Cortex of kidney (tissue), 1 donor: ENCODE measurements at places on chromosomes 12 and 14.

GRCh38 chr12:24661657-24662096 lies 287.2 kb downstream of the BCAT1 start:
- no peak for DNase-seq

DNA sequence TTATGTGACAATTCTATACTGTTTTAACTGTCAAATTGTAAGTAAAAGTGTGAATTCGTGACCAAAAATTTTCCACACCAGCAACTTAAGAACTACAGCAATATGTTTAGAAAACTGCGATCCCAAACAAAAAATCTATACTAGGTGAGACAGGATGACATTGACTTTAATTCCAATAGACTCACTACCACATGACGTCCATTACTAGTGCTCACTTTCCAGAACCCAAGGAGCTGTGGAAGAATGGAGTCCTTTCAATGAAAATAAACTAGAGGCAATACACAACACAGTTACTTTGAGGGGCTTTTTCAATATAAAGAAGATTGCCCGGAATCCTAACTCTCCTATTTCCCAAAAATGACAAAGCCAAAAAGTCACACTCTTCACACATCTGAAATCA lies 1.4 kb downstream of the EPS8 start:
- DNase-seq = no peak

GRCh38 chr12:16118586-16118985 lies 158.9 kb downstream of the SLC15A5 start:
- no peak for DNase-seq

GRCh38 chr14:99568567-99569560 lies 35.1 kb downstream of the CCDC85C start:
- no peak for DNase-seq

DNA sequence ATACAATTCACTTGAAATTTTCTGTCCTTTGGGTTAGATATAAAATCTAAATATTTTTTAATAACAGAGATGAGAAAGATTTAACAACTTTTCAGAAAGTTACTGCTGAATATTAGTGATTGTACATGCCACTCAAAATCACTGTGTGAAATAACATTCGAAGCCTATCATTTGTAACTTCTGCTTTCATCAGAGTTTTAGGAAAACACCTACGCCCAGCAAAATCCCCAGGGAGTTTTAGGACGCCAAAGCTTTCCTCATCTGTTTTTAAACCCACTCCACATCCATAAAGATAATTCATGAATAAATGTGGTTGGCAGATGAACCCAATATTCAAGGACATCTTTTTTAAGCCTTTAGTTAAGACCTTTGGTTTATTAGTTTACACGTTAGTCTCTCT lies 23.9 kb downstream of the TC2N start:
- no peak for DNase-seq

GRCh38 chr12:11563785-11564739 lies 85.4 kb upstream of the ETV6 start:
- DNase-seq = no peak

DNA sequence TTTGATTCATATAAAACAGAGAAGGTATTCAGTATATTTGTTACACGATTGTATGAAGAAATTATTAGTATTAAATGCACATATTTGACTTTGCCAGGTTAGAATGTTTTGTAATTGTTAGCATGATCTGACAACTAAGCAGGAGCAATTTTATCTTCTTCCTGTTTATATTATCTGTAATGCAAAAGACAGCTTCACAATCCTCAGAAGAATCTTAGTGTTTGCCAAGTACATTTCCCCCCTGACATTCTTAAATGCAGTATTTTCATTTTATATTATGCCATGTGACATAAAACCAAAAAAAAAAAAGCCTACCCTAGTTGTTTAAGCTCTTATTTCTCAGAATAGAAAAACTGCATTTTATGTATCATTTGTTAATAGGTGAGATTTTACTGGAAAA lies 469.4 kb downstream of the FOXG1 start:
- no peak for DNase-seq

DNA sequence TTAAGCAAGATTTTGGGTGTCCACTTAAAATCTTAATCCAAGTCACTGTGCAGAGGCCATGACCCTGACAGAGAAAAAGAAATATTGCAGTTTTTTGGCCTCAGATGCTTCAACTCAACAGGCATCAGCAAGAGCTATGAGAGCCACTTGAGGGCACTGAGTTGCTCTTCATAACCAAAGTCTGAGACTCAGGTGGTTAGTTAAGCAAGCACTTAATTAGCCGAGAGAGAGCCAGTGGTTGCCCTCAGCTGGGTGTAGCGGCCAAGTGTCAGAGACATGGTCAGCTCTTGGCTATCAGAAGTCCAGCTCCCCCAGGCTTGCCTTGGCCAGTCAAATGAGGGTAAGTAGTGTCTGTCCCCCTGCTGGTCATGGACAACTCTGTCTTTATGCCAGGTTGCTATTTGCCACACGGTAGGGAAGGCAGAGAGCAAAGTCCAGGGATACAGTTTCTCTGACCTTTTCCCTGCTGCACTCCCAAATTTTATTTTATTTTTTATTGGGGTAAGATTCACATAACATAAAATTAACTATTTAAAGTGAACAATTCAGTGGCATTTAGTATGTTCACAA lies 9.0 kb upstream of the KRT71 start:
- no peak for DNase-seq

GRCh38 chr12:57744194-57744776 lies 554 bp upstream of the TSPAN31 start:
- no peak for DNase-seq

GRCh38 chr12:112514926-112515642 lies 96.3 kb downstream of the PTPN11 start:
- no peak for DNase-seq

GRCh38 chr12:27279826-27280225 lies 35.7 kb downstream of the STK38L start:
- no peak for DNase-seq

DNA sequence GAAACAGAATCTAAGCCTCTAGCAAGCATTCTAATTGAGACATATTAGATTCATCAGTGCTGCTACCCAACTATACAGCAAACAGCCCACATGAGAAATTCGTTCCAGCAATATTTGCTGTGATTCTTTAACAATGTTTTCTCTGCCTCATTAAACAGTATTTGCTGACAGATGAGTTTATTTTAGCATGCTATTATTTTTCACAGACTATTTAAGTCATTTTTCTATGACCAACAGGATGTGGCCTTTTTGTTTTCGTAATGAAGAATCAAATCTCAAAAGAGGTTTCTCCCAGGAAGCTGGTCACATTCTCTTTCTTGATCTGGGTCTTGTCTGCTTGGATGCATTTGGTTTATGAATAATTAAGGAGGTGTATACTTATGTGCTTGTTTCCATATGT lies 23.2 kb upstream of the SERPINA12 start:
- no peak for DNase-seq

DNA sequence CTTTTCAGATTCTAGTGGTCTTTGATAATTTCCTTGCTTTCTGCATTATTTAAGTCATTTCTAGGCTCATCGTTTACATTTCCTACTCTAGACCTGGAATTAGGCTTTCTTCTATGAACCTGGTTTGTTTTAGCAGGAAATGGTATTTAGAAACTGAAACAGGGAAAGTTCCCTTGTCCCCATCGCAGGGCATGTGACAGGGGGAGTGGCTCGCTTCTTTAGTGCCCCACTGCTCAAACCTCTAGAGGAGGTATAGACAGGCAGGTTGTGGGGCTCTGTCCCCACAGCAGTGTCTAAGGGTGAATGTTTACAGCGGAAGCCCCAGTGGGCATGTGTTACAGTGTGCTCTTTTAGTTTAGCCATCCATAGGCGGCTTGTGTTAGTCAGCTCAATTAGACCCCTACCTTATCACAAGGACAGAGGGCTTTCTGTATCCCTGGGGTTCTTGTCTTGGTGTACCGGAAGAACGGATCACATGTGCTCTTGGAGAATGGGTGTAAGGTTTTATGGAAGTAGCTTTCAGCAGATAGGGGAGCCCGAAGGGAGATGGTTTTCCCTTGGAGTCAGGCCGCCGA lies 25.0 kb downstream of the IFT81 start:
- DNase-seq = no peak

- DNase-seq = no peak
Observed at GRCh38 chr14:104647467-104648043, 41.9 kb upstream of the INF2 start.

DNA sequence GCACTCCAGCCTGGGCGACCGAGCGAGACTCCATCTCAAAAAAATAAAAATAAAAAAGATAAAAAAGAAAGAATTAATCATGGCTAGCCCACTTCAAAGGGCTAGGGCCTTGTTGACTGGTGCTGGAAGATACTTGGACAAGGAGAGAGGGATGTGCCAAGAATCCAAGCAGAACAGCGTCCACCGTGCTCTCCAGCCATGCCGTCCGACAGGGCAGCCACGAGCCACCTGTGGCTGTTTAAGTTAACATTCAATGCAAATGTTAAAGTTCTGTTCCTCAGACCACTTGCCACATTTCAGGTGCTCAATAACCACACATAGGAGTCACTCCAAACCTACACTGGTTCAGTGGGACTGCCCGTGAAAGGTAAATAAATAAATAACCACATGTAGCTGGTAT lies 21.4 kb downstream of the SLC6A13 start:
- no peak for DNase-seq

GRCh38 chr12:98730412-98730811 lies 85.3 kb downstream of the APAF1 start:
- DNase-seq = no peak

GRCh38 chr12:30155001-30155730 lies 371.4 kb upstream of the TMTC1 start:
- DNase-seq = no peak

- no peak for DNase-seq
Observed at GRCh38 chr12:31220061-31220460, 105.9 kb downstream of the SINHCAF start.

DNA sequence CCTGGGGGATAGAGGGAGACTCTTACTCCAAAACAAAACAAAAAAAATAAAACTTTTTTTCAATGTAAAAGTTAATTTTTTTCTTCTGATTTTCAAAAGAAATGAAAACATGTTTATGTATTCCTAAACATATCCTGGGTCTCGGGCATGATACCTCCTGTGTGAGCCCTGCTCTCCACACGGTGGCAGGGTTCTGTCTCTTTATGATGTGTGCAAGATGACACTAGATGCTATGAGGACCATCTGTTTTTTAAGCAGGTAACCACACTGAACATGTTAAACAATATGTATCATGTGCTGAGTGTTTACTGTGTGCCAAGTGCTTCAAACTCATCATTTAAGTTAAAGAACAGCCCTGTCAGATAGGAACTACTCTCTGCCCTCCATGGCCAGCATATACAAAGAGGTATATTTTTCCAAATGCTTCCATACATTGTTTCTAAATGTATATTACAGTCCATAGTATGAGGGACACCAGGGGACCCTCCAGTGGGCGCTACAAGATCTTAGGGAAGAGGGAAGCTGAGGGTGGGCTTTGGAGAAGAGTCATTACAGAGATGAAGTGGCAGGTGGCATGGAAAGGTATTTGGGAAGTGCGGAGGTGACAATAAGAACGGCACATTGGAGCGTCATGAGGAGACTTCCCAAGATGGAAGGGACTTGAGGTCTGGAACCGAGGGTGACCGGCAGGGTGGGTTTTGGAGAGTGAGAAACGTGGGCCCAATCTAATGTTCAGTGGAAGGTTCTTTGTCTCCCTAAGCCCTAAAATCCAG lies 28.5 kb downstream of the FOS start:
- no peak for DNase-seq

DNA sequence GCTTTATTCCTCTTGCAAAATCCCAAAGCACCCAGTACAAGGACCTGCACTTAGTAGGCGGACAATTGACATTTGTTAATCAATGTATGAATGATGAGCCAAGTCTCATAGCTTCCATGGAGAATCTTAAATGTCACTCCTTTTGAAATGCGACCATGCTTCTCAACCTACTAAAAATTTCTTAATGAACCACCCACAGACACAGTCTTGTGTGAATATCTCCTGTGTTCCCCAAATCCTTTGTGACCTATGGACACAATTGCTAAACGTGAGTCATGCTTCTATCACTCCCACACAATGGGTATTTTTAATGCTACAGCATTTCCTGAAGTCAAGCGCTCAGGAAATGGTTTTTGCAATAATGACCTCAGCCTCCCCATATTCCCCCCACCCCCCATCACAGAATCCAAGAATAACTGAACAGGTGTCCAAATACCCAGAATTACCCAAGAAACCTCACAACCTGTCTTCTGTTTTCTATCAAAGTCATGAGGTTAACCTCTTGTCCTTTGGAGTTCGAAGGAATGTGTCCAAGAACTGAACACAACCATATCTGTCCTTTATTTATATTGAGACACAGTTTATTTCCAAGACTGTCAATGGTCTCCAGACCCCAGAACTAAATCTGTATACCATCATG lies 163.6 kb upstream of the PLEKHG7 start:
- no peak for DNase-seq

- no peak for DNase-seq
Observed at GRCh38 chr14:29906256-29906870, 21.3 kb downstream of the PRKD1 start.

DNA sequence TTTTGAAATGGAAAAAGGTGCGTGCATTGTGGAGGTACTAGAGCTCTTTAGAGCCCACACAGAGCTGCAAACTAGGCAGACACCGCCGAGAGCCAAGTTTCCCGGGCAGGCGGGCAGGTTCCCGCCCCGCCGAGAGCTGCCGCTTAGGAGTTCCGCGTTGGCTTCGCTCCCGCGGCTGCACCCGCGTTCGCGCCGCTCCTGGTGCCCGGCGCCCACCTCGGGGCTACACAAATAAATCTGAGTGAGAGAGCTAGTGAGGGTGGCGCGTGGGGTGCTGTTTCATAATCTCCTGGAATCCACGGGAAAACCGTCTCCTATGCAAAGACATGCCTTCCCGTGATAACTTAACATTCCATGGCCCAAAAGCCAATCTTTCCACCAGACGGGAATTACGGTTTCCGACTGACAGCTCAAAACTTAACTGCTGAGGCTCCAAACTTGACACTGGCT lies 645 bp downstream of the KITLG start:
- no peak for DNase-seq

GRCh38 chr12:46560089-46560488 lies 187.5 kb upstream of the SLC38A2 start:
- no peak for DNase-seq

GRCh38 chr14:54489731-54490444 lies 1.1 kb upstream of the GMFB start:
- no peak for DNase-seq

DNA sequence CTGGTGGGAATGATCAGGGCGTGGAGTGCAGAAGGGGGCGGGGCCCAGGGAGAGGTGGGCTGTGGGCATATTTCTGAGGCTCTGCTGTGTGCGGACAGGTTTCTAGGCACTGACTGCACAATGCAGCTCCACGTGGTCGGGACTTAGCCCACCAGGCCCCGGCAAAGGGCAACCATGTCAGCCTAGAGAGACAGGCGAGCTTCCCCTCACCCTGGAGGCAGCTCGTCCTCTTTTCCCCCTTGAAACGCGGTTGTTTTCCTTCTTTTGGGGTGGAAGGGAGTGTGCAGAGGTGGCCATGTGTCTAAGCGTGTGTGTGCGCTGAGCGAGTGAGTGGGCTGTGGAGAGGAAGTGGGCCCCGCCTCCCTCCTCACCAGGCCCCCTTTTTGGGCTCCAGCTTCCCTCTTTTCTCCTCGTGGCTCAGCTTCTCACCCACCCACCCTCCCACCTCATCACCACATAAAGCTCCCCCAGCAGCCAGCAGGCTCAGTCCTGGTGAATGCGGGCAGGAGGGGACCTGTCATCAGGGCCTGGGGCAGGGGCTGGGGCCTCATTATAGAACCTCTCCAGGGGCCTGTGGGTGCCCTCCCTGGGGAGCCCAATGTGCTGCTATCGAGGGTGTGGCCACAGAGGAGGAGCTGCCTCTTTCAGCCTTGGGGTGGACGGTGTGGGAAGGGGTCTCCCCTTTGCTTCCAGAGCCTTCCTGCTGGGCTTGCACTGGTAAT lies 22.0 kb downstream of the LRTM2 start:
- no peak for DNase-seq

- no peak for DNase-seq
Observed at GRCh38 chr14:52307376-52307775, 6.7 kb upstream of the PTGER2 start.
